NCI-H187 (cell line): ENCODE measurements at places on chromosomes 4 and X.

GRCh38 chrX:116009861-116010710, 160.5 kb upstream of the AGTR2 start:
- DNase-seq: no peak

DNA sequence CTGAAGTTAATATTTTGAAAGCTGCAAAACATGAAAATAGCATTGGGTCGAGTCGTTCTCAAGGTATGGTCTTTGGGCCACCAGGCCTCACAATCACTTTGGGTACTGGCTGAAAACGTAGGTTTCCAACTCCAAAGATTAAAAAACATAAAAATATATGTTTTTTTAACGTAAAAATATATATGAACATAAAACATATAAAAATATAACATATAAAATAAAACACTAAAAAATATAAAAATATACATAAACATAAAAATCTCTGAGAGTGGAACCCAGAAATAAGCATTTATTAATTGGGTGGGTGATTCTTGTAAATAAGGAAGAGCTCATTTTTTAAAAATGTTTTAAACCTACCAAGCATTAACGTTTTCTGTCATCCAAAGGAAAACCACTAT, 666 bp upstream of the PDS5A start:
- DNase-seq: no peak

- no peak for DNase-seq
Measured at GRCh38 chrX:136182414-136182813, 35.1 kb downstream of the FHL1 start.

- no peak for DNase-seq
Measured at GRCh38 chrX:66167431-66167830, 3.4 kb downstream of the HEPH start.

GRCh38 chrX:75118296-75118695, 37.8 kb downstream of the ABCB7 start:
- DNase-seq: no peak
